ENCODE measurements at places on chromosomes 12 and 14.

DNA sequence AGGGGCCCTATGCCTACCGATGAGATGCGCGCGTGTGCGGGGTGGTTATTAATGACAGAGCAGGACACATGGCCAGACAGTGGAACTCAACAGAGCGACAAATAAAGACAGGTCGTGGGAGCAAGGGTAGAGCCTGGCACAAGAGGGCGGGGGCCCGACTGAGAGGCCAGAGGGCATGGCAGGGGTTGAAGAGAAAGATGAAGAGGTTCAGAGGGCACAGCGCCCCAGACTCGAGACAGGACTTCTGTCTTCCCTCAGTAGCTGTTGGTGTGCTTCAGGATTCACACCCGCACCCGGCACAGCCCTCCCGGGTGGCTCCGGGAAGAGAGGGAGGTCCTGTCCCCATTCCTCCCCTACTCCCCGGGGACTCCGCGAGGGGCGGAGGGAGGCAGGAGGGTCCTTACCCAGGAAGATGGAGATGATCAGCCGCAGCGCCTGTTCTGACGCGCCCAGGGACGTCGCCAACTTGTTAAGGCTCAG is 366 bp downstream of the LPCAT3 start:
- peak; percentile 7 for ATAC-seq

DNA sequence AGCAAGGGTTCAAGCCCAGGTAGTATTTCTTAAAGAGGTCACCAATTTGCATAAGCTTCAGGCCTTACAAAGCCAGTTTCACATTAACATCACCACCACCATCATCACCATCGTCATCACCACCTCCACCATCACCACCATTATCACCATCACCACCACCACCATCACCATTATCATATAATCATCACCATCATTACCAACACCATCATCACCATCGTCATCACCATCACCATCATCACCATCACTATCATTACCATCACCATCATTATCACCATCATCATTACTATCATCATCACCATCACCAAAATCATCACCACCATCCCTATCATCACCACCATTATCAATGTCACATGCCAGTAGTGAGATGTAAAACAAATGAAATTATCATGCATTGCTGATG is 50.4 kb upstream of the RIMBP2 start:
- no peak for ATAC-seq

GRCh38 chr12:58804749-58805148 is 115.6 kb downstream of the LRIG3 start:
- ATAC-seq, result no peak

DNA sequence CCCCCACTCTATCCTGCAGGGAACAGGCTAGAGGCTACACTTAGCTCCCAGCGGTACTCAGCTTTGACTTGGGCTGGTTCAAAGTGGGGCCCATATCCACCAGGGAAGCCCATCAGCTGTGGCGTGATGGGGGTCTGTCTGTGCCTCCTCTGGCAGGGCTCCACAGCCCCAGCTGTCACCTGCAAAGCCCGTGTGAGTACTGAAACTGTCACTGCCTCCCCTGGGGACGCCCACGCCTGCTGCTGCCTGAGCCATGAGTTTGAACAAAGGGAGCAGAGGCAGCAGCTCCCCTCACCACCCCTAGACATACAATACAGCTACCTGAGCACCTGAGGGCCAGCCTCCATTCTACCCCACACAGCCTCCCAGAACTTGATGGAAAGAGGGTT is 5.0 kb downstream of the REM2 start:
- ATAC-seq, result peak; percentile 50

- ATAC-seq, result no peak
Measured at GRCh38 chr12:62922539-62922938, 12.4 kb downstream of the PPM1H start.

- no peak for ATAC-seq
Measured at GRCh38 chr12:129681151-129681550, 222.7 kb downstream of the TMEM132D start.
